CD4-positive, alpha-beta T cell treated with Interleukin-4 for 4 hours (primary cell): ENCODE measurements at places on chromosomes 1 and 21.
A peak's percentile ranks its signal among the peaks of the same experiment; 100 is the strongest.

GRCh38 chr21:37566790-37567615 is 200.4 kb downstream of the DYRK1A start:
- DNase-seq: no peak

- no peak for DNase-seq
Observed at GRCh38 chr1:61318319-61319125, 236.2 kb downstream of the NFIA start.

GRCh38 chr1:64530969-64531692 is 61.2 kb downstream of the CACHD1 start:
- no peak for DNase-seq

DNA sequence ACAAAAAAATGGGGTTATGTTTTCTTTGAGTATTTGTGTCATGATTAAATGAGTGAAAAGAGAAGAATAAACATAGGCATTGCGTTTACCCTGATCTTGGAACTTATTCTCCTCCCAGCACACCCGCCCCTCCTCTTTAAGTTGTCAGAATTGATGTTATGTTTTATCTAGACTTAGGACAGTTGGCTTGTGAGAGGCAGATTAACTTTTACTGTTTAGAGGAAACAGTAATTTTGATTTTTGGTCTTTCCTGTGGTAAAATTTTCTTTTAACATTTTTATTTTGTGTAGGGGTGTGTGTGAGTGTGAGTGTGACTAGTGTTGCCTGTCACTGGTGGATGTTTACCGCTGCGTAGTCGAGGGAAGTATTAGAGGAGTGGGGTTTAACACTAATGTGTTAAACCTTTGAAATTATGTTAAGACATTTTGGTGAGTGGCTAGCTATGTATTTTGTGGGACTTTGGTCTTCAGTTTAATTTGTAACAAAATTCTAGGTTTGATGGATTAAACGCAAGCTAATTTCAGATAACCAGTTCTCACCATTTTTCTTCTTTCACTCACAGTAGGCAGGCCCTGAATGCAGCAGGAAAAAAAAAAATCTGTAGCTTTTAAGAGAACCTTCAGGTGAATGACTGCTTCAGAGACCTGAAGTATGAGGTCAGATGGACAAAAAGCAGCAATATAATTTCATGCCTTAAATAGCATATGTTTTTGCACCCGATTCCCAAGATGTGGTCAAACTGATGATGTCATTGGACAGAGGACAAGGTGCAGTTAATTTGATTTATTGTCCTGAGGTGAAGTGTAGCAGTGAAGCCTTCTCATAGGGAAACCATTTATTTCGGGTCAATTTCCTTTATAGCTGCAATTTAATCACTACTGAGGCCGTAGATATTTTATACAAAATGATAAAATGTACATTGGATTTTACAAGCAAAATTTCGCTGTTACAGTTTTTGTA is 2.7 kb downstream of the POU2F1 start:
- DNase-seq: no peak

- DNase-seq: no peak
Observed at GRCh38 chr1:202068596-202068995, 54.1 kb upstream of the GPR37L1 start.

- DNase-seq: no peak
Observed at GRCh38 chr1:31783846-31784245, 19.7 kb upstream of the ADGRB2 start.

GRCh38 chr1:205313563-205314308 is 7.8 kb downstream of the NUAK2 start:
- peak; percentile 36 for DNase-seq

GRCh38 chr1:149923626-149924025 is 4.0 kb downstream of the SF3B4 start:
- no peak for DNase-seq

DNA sequence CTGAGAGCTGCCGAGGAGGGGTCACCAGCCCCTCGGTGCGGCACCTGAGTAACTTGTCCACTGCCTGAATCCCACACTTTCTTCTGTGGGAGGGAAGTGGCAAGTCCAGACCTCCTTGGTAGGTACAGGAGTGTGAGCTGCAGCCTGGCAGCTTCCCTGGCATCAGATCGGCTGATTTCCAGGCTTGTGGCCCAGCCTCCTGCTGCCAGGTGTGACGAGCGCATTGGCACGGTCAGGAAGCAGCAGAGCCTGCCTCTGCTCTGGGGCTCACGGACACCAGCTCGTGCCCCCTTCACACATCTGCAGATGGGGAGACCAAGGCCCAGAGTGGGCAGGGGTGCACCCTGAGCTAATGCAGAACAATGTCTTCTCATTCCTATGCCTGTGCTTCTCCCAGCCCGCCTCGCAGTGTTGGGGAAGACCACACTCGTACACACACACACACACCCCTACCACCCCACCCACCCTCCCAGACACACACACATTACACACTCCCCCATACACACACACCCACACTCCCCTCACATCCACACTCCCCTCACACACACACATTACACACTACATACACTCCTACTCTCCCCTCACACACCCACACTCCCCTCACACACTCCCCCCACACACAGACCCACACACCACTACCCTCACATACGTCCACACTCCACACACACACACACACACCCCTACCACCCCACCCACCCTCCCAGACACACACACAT is 33.1 kb upstream of the SELENON start:
- no peak for DNase-seq

DNA sequence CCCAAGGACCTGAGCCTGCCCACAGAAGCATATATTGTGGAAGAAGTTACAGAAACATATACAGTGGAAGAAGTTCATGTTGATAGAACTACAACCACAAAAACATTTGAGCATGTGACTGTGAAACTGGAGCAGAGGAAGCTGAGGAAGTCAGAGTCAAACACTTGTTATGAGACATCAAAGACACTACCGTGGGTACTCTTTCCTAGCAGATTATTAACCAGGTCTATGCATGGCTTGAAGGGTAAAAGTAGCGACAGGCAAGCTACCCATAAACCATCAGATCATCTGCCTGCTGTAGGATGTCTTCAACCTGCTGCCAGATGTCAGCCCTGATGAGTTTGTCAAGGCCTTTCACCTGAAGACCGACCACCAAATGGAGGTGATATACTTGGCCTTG is 35.8 kb downstream of the IVNS1ABP start:
- peak; percentile 78 for DNase-seq

GRCh38 chr1:150730130-150730721 is 9.5 kb upstream of the HORMAD1 start:
- DNase-seq: no peak

DNA sequence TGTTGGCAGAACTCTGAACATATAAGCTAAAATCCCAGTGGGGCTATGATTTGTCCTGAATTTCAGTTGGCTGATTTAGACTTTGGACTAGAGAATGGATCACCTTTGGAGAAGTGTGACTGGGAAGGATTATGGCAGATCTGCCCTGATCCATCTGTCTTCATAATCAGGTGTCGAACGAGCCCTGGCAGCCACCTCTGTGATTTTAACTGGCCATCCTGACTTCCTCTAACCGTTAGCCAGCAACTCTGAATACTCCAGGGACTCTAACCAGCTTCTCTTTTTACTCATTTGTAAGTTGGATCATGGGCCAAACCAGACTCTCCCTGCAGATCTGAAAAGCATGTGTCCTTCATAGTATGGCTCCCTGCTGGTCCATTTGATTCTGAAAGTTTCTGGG is 32.0 kb downstream of the ACTN2 start:
- DNase-seq: no peak

- DNase-seq: no peak
Observed at GRCh38 chr21:43783098-43783700, 6.2 kb upstream of the RRP1 start.

GRCh38 chr1:157485793-157486192 is 66.5 kb downstream of the FCRL5 start:
- no peak for DNase-seq

GRCh38 chr1:118920124-118920717 is 67.9 kb downstream of the TBX15 start:
- no peak for DNase-seq

GRCh38 chr1:116569776-116570357 is 959 bp downstream of the CD58 start:
- DNase-seq: peak; percentile 75

DNA sequence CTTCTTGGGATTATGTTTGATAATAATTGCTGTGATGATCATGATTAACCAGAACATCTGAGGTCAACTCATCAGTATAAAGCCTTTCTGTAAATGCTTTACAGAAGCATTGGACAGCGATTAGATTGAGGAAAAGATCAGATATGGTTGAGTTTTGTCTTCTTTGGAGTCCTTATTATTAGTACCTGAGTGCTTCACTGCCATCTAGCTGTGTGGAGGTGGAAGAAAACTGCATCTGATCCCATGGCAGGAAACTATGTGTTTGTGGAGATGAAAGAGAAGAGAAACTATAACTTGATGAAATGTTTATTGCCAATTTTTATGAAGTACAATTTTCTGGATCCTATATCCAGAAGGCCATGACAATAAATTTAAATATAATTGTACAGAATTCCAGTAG is 11.4 kb downstream of the FLG2 start:
- DNase-seq: no peak

GRCh38 chr1:6057170-6057845 is 11.6 kb downstream of the KCNAB2 start:
- DNase-seq: no peak

- DNase-seq: no peak
Observed at GRCh38 chr21:31460980-31461379, 116.9 kb upstream of the TIAM1 start.

DNA sequence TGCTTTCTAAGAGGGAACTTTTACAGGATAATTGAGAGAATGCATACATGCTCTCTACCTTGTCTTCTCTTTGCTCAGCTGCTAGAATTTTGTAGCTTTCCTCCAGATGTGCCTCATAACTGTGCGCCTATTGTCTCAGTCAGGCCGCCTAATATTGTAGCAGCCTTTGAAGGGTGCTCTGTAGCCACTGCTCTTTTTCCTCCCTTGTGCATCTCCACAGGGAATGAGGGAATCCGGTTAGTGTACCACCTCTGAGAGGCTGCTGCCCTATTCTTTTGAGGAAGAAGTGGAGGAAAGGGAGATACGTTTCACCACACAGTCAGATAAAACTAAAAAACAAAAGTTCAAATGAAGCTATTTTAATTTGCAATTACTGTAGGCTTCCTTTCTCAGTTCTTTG is 22.8 kb downstream of the TTC3 start:
- DNase-seq: no peak

DNA sequence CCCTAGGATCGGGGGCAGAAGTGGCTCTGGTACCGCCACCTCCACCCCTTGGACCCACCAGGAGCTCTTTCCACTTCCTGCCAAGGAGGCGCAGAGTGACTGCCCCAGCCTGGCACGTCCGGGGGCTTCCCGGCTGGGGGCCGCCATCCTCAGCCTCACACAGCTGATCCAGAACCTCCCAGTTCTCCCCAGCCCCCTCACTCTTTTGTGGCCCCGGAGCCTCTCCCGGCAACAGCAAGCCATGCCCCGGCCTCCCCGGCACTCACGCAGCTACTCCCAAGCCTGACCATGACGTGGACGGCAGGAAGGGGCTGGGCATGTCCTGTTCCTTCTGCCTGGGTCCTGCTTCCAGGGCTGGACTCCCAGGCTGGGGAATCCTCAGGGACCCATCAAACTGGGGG is 17.1 kb downstream of the TP73 start:
- DNase-seq: no peak

DNA sequence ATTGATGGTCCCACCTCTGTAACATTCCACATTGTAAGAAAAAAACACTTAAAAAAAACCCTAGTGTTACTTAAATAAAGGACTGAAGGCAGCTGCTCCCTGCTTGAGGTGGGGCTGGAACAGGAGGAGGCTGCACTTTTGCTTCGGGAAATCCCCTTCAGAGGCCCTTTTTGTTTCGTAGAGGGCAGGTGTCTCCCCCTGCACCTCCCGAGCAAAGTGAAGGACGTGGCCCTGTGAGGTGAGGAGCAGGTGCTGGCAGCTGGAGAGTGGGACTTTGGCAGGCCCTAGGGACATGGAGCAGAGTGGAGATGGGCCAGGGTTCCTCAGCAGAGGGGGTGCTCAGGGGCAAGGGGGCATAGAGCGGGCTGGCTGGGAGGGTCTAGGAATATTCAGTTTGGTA is 33.4 kb upstream of the WNT4 start:
- no peak for DNase-seq

DNA sequence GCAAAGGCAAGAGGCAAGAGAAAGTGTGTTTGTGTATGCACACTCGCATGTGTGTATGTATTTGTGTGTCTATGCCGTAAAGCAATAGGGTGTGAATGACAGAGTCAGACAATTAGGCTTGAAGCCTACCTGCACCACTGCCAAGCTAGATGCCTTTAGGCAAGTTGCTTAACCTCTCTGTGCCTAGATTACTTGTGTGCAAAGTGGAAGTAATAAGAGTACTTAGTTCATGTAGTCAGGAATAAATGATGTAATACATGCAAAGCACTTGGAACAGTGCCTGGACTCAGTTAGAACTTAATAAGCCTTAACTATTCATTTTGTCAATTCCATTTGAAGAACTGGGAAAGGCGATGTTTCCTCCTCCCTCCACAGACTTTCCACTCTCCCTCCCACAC is 31.7 kb downstream of the LAMB3 start:
- DNase-seq: no peak

DNA sequence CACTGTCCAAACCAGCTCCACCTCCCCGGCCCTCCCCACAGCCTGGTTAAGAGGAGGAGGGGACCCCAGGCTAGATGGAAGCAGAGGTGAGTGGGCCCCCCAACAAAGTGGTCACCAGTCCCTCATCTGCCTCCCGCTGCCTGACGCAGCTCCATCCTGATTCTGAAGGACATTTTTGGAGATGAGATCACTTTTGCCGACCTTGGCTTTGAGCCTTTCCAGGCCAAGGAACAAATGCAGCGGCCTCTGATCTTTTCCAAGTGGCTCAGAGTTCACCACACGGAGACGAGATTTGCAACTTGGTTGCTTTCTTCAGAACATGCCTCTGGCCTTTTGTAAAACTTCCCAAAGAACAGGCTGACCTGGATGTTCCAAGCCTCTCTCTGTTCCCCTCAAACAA is 223.1 kb downstream of the NPHP4 start:
- no peak for DNase-seq

DNA sequence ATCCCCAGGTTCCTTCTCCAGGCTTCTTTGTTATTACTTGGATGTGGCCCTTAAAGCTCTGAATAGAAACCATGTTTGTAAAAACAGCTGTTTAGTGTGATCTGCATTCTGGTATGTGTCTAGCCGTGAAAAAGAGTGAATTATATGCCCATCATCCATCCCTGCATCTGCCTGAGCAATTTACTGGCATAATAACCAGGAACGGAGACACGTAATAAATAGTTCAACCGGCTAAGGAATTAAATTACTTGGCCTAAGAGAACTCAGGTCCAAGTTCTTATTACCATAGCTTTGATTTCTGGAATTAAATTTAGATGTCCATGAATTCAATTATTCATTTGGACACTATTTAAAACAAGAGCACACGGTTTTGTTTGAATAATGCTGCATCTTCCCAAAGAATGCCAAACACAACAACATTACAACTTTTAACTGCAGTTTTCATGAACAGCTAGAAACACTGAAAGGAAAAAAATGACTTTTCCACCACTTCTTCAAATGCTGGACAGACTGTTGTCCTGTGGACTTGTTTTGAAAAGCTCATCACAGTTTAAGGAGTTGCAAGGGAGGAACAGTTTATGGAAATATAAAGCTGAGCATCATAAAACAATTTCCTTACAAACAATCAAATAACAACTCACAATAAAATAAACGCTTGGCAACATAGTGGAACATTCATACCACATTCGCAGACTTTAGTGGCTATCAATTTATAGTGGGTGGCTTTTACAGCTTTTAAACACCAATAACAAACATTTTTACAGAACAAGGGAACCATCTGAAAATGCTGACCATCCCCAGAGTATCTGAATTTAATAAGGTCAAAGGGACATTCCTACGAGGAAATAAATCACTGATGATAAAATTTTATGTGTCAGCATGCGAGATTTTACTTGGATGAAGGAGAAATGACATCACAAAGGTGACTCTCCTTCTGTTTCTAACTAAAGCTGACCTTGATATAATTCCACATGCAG is 144.7 kb downstream of the APP start:
- DNase-seq: no peak
